Stimulated activated CD4-positive, alpha-beta T cell treated with anti-CD3 and anti-CD28 coated beads, Interleukin-12 subunit alpha, Interleukin-12 subunit beta, amount 100 ng/mL, for 24 hours (primary cell): ENCODE measurements at places on chromosomes 5 and 9.

DNA sequence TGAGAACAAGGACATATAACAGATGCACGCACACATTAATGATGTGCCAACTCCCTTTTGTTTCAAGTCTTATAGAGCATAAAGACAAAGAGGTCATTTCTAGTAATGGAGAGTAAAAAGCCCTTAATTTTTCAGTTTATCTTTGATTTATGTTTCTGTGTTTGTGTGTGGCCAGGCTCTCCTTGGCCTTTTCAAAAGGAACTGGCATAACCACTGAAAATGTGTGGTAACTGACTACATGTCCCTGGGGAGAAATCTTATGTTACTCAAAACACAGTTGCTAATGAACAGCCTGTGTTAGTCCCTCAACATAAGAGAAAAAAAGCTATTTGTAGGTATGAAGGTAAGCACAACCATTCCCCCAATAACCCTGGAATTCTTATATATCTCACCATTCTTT lies 47.6 kb upstream of the SHOC1 start:
- no peak for DNase-seq

DNA sequence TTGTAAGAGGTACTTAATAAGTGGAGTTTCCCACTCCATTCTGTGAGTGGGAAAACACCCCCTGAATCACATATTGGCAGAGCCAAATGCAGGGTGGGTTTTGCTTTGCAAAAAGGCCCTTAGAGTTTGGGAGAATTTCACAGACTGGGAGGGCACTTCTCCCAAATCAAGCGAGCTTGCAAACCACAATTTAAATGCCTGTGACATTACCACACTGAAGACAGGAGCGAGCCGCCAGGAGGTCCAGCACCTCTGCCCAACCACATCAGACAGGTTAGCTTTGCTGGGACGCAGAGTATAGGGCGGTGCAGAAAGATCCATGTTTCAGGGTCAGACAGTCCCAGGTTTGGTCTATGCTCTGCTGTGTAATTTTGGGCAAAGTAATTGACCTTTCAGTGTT lies 2.3 kb downstream of the ALAD start:
- DNase-seq, result no peak

DNA sequence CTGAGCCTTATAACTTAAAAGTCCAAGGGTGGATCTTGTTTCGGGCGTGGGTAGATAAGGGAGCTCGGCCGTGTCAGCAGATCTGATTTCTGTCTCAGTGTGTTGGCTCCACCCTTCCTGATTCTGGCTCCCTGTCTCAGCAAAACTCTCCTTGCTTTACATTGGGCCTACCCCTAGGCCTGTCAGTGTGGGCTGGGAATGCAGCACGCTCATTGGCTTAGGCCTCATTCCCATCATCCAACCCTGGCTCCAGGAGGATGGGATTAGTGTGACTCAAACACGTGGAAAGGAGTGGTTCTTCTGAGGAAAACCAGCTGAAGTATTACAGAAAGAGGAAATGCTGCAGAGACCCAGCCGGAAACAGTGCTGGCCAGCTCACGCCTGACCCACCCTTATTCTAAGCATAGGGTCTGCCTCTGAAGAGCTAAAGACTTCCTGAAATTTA lies 59.9 kb downstream of the ZFAND5 start:
- no peak for DNase-seq

DNA sequence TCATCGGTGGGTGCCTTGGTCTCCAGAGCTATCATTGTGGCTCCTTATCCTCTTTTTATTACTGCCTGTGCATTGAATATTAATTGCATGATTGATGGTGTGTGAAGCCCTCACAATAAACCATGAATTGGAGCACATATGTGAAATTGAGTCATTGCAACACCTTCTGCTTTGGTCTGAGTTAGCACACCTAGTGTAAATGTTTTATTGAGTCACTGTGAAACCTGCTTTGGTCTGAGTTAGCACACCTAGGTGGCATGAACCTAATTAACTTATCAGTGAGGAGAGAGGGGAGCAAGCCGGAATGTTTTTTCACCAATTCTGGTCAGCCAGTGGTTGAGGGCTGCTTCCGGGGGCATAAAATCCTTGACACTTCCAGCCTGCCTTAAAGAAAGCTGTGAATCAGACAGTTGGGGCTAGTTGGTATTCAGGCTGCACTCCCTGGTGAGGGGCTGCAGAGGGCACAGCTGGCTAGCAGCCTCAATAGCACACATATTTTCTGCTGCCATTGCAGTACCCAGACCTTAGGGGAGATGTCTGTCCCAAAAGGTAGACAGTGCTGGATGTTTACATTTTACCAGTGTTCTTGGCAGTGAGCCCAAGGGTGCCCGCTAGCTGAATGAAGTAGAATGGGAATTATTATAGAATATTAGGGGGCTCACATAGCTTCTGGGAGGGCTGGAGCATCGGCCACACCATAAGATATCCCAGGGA lies 76.5 kb upstream of the GOLM1 start:
- no peak for DNase-seq

- DNase-seq, result no peak
These were observed 32.3 kb upstream of the NRG2 start for GRCh38 chr5:140075371-140075770.

DNA sequence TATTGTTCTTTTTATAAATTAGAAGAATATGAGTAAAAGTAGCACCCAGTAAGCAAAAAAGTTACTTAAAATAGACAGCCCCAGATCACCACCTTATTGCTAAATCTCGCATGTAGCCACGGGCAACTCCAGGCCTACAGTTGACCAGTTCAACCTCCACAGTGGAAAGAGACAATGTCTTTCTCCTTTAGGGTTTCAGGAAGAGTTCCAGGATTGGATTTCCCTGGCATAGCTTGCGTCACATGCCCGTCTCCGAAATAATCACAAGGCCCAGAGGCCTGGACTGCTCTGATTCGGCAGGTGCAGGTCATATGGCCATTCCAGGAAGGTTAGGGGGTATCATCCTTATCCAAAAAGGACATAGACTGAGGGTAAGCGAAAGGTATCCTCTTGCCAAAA lies 9.9 kb upstream of the PFDN1 start:
- no peak for DNase-seq

DNA sequence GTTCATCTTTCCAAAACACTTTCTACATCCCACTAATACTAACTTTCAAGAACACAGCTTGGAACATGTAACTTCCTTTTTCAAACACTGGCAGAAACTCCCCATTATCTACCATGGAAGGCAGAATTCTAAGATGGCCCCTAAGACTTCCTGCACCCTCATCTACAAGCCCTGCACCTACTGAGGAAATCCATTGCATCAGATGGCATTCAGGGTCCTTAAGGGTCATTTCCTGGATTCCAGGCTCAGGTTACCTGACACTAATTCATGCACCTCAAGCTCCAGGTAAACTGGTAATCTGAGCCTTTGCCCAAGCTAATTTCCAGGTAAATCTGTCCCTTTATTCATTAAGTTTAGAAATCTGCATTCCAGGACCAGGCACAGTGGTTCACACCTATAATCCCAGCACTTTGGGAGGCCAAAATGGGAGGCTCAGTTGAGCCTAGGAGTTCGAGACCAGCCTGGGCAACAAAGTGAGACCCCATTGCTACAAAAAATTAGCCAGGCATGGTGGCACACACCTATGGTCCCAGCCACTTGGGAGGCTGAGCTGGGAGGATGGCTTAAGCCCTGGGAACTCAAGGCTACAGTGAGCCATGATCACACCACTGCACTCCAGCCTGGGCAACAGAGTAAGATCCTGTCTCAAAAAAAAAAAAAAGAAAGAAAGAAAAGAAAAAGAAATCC lies 91.6 kb downstream of the NFIB start:
- no peak for DNase-seq

GRCh38 chr9:74729136-74729695 lies 158.5 kb downstream of the TRPM6 start:
- no peak for DNase-seq

DNA sequence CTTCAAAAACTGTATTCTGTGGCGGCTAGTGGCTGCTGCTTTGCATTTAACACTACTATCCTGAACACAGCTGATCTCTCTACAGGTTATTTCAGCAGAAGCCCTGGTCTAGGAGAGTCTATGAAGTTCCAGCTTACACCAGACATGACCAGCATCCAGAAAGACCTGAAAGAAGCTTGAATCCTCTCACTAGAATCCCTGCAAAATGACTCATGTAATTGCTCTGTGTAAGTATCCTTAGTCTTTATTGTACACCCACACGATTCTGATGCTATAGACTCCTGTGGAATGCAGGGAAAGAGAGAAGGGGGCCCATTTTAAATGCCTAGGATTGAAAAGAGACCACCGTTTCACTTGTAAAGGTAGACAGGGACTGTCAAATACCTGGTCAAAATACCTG lies 859 bp upstream of the GRIA1 start:
- no peak for DNase-seq

GRCh38 chr5:176362233-176362490 lies 598 bp upstream of the KIAA1191 start:
- DNase-seq, result no peak

DNA sequence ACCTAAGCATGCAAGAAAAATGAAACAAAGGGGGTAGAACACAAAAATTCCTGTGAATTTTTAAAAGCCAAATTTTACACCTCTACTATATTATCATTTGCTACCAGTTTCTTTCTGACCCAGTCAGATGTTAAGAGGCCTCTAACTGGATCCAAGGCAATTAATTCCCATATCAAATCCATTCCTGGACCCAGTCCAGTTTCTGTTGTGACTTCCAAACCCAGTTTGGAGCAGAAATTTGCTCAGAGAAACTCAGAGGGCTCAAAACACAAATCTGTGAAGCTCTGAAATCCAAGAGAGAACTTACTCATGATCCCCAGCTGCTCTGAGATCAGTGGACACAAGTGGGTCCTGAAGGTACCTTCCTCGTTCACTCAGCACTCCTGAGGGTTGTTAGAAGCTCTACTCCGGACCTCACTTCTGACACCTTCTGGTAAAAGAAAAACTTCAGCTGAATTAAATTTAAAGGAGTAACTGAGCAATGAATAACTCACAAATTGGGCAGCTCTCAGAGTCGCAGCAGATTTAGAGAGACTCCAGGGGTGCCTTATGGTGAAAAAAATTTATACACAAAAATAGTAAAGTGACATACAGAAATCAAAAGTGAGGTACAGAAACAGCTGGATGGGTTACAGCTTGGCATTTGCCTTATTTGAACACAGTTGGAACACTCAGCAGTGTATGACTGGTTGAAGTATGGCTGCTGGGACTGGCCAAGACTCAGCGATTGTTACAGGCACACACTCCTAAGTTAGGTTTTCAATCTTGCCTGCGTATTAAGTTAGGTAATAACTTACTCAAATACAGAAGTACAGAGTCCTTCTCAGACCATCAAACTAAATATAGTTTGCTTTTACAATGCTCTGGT lies 32.4 kb downstream of the INSL4 start:
- DNase-seq, result no peak

DNA sequence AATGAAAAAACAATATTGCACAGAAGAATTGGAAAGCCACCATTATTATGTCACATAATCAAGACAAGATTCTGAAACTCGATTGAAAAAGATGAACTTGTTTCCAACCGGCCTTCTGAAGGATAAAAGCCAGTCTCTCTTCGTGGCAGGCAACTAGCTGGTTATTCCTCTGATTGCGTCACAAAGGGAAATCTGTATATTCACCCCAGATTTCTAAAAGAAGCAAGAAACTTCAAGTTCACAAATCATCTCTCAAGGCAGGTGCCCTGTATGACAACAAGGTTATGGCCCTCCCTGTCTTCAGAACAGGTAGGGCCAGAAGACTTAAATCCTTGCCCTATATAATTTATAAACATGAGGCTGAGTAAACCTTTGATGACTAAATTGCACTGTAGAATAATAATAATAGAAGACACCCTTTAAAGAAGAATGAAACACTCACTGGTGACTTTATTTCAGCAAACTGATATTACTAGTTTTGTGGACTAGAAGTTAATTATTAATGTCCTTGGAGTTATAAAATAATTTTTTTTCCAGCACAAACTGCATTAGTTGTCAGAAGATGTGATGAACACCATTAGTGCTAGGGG lies 2.9 kb upstream of the KLF4 start:
- no peak for DNase-seq

GRCh38 chr9:114477642-114478041 lies 27.6 kb downstream of the WHRN start:
- DNase-seq, result no peak

DNA sequence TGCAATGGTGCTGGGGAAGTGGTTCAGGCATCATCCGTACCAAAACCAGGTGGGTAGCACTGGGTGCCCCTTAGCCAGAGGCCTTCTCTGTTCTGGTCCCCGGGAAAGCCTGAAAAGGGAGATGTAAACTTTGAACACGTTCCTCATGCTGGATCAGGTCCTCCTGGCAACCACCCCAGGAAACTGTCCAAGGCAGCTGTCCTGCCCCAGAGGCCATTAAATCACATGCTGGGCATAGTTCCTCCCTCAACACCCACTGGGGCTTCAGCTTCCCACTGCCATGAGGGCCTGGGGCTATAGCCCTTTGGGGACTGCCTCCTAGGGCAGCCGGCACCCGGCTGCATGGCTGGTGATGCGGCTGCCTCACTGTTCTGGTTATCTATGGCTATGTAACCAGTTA lies 228.9 kb upstream of the MVB12B start:
- DNase-seq, result no peak

DNA sequence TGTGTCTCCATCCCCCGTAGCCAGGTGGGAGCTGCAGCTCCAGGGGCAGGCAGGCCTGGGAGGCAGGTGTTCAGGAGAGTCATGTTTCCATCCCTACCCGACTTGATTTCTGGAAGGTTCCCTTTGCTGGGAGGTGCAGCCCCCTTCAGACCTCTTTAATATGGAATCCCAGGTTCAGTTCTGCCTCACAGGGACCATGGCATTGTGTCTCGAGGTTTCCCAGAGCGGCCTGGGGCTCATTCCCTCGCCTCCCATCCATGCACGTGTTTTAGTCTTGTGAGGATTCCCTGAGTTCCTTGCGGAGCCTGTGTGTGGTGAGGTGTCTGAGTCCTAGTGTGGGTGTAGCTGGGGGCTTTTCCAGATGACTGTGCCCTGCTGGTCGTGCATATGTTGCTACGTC lies 16.5 kb upstream of the AHRR start:
- DNase-seq, result no peak

DNA sequence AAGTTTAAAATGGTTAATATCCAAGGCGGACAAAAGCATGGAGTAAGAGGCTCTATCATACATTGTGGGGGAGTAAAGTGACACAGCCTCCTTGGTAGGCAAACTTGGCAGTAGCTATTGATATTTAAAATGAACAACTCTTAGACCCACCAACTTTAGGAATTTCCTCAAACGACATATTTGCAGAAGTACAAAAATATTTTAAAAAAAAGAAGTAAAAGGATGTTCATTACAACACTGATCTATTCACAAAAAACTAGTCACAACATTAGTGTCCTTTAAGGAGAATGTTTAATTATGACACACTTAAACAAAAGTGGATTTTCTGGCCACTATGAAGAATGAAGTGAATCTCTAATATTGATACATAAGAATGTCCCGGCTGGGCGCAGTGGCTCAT lies 1.7 kb downstream of the ALG2 start:
- no peak for DNase-seq

DNA sequence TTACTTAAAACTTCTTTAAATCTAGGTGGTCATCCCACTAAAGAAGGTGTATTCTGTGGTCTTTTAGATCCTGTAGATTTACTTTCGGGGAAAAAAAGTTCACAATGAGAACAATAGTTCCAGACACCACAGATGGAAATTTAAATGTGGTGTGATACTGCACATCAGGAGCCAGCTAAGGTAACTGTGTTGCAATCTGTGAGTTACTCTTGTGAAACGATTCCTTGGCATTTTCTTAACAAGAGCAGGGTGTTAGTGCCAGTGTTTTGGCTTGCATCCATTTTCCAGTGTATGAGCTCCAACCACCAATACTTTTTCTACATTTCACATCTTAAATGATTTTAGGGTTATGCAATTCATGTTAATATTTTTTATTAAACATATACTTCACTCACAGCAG lies 674.5 kb downstream of the CETN3 start:
- no peak for DNase-seq
